ENCODE measurements at places on chromosomes 13 and 19. TPM values are rescaled to one million over a fixed set of nuclear protein-coding genes. Genes with fewer than 3 reads are reported as not detected.

Gene KLC3
- 0.17 TPM for total RNA-seq

Gene SLC17A7
- 4.2 TPM for total RNA-seq

Gene CALR3
- total RNA-seq, result 0.20 TPM

Gene NCAN
- 135 TPM for total RNA-seq

Gene ERICH6B
- 0.39 TPM for total RNA-seq

Gene ZNF787
- 8.9 TPM for total RNA-seq

Gene PDCD5
- total RNA-seq, result 31.1 TPM

Gene C5AR1
- 4.8 TPM for total RNA-seq

Gene ZNF442
- 11.5 TPM for total RNA-seq

Gene TIMM50
- 48.4 TPM for total RNA-seq

Gene IGFL2
- total RNA-seq, result 0.10 TPM

Gene VSTM1
- 1.8 TPM for total RNA-seq

Gene ZBTB32
- not detected for total RNA-seq

Gene CGB8
- total RNA-seq, result 0.72 TPM

Gene MADCAM1
- total RNA-seq, result 0.40 TPM

Gene NLRP9
- not detected for total RNA-seq

Gene STOML3
- total RNA-seq, result 4.4 TPM

Gene IRGC
- total RNA-seq, result not detected

Gene ZNF296
- total RNA-seq, result 0.22 TPM

Gene IGFL1
- not detected for total RNA-seq

Gene ZNF468
- total RNA-seq, result 33.6 TPM

Gene TLE2
- 14.9 TPM for total RNA-seq

Gene KLK2
- 0.10 TPM for total RNA-seq

Gene CBLC
- total RNA-seq, result not detected

Gene NLRP4
- total RNA-seq, result not detected

Gene ZNF154
- 24.7 TPM for total RNA-seq

Gene FBN3
- total RNA-seq, result 9.0 TPM

Gene TBXA2R
- 0.94 TPM for total RNA-seq

Data from spinal cord (tissue), 10 donors.